ENCODE measurements at places on chromosomes 12 and 14. TPM values are rescaled to one million over a fixed set of nuclear protein-coding genes. Genes with fewer than 3 reads are reported as not detected.

DNA sequence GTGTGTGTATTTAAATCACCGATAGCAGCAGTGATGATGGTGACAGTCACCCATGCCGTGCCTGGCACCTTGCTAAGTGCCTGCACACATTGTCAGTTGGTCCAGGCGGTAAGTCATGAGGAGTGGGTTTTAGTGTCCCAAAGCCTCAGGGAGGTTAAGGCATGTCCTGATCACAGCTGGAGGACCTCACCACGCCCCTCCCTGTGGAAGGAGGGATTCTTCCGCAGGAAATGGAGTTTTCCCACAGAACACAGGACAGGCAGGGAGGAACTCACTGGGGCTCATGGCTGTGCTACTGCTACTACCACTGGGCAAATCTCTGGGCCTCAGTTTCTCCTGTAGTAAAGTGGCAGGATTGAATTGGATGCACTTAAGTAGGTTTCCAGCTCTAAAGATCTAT is 142.3 kb downstream of the CACNA1C start:
- DNase-seq = no peak

DNA sequence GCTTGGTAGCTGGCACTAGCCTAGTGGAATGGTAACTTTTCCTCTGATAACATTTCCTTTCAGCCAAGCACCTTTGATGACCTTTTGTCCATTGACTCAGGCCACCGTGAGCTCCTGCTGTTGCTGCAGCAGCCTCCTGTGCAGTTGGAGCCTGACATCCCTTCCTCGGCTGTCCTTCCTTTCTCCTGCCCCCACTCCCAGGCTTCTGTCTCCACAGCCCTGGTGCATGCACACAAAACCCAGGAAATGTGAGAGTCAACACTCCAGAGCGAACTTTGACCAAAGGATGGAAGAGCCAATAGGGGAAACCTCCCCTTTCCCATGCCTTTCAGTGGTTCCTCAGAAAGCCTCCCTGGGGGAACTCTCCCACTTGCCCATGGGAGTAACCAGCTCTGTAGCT is 115.0 kb downstream of the TMEM260 start:
- DNase-seq = no peak

Gene RDH12
- total RNA-seq = 0.29 TPM

GRCh38 chr14:88706425-88706824 is 86.3 kb downstream of the EML5 start:
- DNase-seq = no peak
